ENCODE measurements at places on chromosomes 2 and 18. TPM values are rescaled to one million over a fixed set of nuclear protein-coding genes. Genes with fewer than 3 reads are reported as not detected.

- no peak for DNase-seq
Observed at GRCh38 chr2:203035879-203036470, 21.3 kb downstream of the NBEAL1 start.

- DNase-seq = no peak
Observed at GRCh38 chr18:10989486-10989885, 159.9 kb downstream of the PIEZO2 start.

DNA sequence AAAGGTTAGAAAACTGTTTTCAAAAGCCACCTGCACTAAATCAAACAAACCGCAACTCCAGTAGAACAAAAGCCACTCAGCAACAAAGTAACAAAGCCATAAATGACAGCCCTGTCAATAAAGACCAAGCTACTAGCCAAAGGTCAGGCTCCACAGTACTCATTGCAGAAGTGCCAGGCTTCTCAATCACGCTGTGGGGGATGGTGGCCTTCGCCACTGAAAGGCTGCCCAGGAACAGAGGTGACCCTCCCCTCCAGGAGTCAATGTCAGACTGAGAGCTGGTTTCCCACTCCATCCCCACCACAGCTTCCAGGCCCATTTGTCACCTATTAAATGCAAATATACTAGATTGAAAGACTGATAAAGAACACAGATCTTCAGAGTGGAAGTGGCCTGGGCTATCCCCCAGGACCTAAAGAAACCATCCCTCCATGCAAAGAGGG, 5.9 kb downstream of the ATP8B1 start:
- no peak for DNase-seq

- DNase-seq = no peak
Observed at GRCh38 chr2:76491503-76491902, 780.8 kb upstream of the GCFC2 start.

GRCh38 chr18:2902327-2902726, 55.5 kb downstream of the EMILIN2 start:
- no peak for DNase-seq

- no peak for DNase-seq
Observed at GRCh38 chr18:26963292-26963691, 97.8 kb upstream of the AQP4 start.

DNA sequence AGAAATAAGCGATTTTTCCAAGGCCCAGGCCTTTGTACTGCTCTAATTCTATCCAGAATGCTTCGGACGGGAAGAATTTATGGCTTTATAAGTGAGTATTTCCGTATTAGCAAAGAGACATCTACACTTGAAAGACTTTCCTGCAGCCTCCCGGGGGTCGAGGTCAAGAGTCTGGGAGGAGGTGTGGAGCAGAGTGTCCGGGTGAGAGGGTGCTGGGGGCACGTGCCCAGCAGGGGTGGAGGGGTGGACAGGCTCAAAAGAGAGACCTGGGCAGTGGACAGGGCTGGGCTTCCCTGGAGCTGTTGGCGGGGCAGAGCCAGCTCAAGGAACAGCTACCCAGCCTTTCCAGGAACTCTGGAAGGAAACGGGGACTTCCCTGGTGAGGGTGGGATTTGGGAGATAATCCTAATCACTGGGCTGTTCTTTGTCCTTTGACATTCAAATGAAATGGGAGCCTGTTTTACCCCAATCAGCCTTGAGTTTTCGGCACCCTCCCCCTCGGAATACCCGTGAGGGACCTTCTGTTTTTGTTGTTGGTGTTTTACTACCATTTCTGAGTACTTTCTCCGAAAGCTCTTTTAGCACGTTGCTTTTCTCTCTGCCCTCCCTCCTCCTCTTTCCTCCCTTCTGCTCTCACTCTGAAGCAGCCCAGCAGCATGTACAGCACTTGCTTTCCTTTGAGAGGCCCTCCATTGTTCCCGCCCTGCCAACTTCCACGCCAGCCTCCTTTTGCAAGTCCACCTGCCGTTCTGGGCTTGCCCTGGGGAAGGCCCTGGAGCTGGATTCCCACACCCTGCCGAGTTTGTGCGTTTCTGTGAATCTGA, 164.7 kb downstream of the AGAP1 start:
- no peak for DNase-seq

DNA sequence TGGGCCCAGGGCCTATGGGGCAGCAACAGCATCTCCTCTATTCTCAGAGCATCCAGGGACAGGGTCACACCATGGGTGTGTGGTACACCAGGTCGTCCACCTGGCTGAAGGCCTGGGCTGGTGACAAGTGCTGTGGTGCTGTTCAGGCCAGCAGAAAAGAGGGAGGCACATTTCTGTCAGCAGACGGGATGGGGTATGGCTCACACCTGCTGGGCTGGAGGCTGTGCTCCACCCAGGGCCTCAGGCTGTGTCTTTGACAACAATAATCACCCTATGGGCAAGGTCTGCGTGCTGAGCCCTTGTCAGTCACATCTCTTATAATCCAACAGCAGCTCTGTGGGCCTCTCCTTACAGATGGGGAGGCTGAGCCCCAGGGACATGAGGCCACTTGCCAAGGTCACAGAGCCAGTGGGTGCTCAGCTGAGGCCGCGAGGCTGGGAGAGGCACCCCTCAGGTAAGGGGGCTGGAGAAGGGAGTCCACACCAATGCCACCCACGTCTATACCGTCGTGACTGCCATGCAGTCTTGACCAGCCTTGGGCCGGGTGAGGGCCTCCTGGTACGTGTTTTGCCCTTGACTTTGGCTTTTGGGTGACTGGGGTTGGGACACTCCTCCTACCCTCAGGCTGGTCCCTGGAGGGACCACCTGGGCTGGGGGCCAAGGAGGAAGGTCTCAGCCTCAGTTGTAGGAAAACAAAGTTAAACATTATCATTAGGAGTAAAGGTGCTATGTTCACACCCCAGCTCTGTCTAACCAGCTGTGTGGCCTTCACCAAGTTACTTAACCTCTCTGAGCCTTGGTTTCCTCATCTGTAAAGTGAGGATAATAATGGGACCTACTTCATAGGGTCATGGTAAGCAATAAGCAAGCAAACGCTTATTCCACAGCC, 5.6 kb upstream of the HS6ST1 start:
- no peak for DNase-seq

DNA sequence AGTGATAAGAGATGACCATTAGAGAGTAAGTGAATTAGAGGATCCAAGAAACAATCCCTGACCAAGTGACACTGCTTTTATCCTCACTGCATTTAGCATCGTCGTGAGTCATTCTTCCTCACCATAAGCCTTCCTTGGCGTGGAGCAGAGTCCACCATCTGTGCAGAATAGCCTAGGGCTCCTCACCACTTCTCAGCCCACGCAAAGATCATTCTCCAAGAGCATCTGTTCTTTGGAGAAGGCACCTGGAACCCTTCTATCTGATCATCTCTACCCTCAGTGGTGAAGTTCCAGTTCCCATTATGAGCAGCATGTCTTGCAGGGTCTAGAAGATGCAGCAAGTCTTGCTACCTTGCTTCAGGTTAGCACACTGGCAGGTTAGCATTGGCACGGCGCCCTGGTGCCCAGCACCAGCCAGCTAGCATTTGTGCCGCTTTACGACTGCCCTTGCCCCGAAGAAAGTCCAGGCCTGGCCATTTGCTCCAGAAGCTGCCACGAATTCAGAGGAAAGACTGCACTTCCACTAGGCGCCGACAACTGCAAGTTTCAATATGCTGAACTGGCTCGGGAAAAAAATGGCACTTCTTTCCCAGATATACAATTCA, 225.8 kb downstream of the TTC32 start:
- DNase-seq = peak; percentile 54

- no peak for DNase-seq
Observed at GRCh38 chr2:71829008-71829407, 318.7 kb downstream of the CYP26B1 start.

DNA sequence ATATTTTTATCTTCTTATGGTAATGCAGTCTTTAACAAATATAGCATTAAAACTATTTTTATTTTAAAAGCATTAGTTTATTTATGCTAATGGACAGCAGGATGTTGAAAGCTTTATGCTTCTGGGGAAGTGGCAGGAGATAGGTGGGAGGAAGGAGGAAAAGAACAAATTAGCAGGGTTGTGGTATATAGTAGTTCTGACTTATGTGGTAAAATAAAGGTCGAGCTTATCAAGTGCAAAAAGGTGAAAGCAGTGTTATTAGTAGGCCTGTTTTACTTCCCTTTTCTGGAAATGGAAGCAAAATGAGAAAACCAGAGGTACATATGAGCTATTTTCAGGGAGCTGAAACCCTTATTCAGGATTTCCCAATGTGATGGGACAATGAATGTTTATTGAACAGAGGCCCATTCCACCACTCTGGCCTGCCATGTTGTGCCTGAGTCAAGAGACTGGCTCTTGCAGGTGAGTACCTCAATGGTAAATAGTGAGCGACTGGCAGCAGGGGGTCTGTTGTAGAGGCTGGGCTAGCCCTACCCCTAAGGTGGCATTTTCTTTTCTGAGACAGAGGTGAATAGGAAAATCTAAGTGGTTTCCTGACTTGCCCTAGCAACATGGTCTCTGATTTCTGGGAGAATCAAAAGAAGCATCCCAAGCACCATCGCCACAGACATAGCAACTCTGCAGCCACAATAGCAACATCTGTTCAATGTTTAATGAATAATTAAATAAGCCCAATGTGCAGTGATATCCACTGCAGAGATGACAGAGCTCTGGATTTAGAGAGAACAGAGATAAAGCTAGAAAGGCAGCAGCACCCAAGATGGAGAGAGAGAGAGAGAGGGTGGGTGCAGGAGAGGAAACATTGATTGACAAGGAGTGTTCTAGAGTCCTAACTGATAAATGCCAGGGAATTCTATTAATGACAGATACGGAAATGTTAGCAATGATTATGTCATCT, 119.7 kb downstream of the UPP2 start:
- DNase-seq = no peak

- DNase-seq = no peak
Observed at GRCh38 chr2:197426723-197427603, 7.9 kb downstream of the SF3B1 start.

DNA sequence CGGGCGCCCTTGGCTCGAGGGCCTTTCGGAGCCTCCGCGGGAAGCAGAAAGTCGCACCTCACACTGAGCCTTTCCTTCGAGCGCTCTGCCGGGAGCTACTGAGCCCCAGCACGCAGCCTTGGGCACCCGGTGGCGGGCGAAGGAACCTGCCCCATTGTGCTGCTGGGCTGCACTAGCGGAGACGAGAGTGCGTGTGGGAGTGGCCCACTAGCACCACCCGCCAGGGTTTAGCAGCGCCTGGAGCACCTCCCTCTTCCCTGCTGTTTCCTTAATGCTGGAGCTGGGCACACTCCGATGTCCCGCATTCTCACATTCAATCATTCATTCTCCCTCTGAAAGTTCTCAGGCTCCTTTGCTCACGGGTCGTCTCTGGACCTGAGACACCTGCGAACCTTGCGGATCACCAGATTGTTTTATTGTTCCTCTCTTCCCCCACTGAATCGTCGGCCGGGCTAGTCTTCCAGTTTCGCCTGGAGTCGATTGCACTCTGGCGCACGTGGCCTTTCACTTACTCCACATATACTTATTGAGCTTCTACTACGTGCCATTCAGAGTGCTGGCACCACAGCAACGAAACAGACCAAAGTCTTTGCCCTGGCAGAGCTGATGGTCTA, 8.5 kb upstream of the PAX3 start:
- no peak for DNase-seq

- DNase-seq = peak; percentile 60
Observed at GRCh38 chr2:121376535-121377250, 91.7 kb upstream of the TFCP2L1 start.

DNA sequence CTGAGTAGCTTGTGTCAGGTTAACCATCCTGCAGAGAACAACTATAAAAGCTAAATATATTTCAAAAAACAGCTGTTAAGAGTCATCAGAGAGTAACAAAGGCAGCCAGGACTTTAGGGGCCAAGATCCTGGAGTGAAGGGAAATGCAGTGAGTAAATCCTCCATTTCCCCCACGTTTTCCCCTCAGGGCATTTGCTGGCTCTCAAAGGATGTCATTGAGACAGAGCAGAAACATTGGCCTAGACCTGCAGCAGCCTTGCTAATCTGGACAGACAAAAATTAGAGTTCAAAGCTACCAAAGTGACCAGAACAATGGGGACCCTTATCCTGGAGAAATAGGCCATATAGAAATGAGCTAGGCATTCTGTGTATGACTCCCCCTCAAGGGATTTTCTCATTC, 21.1 kb upstream of the KLHL29 start:
- peak; percentile 18 for DNase-seq

DNA sequence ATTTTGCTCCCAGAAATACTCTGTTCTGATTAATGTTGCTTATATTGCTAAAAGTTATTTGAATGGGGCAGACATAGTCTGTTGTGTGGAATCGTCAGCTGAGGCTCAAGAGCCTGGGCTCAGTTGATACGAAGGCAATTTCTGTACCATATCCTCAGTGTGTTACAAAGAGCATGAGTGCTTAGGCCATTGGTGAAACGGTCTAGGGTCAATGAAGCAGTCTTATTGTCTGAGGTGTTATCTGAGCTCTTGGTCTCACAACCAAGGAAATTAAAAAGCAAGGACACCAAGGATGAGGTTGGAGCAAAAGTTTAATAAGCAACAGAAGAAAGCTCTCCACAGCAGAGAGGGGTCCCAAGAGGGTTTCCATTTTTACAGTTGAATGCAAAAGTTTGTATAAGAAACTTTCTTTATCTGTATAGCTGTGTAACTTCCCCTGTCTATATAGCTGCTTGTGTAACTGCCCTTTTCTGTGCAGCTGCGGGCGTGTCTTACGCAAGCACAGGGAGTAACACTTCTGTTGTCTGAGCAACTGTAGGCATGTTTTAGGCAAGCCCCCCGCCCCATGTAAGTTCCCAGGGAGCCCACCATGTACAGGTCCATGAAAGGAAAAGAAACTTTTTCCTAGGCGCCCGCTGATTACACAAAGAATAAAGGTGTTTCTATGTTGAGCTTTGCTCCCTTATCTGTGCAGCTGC, 40.6 kb upstream of the DSC1 start:
- DNase-seq = no peak

GRCh38 chr2:109647636-109648035, 33.5 kb downstream of the SOWAHC start:
- peak; percentile 19 for DNase-seq

DNA sequence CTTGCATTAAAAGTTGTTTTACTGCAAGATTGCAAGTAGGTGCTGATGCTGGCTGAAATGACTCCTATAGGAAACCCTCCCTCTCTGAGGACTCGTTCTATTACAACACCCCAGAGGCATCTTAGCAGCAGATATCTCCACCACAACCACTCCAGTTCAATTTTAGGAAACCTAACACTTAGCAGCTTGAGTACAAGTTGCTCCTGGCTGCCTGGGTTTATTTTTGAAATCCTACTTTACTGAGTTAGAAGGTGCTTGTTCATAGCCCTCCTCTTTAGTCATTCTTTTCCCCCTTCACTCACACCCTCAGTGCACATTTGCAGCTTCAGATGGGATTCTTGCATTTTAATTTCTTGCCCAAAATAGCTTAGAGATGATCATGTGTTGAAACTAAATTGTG, 111.5 kb downstream of the MTCL1 start:
- DNase-seq = no peak

- DNase-seq = peak; percentile 23
Observed at GRCh38 chr2:20539776-20540586, 93.1 kb downstream of the RHOB start.

Gene EMX1
- not detected for total RNA-seq

Gene CRYGC
- not detected for total RNA-seq

Gene PFN4
- total RNA-seq = 1.7 TPM

Gene RMDN2
- total RNA-seq = 4.9 TPM

Gene AP1S3
- 1.8 TPM for total RNA-seq

Gene PGAP1
- 7.8 TPM for total RNA-seq

Gene IL1F10
- not detected for total RNA-seq

Measured in LHCN-M2 (cell line).